Activated CD4-positive, alpha-beta T cell treated with anti-CD3 and anti-CD28 coated beads, Interleukin-2, amount 50 U/mL, for 16 hours (primary cell): ENCODE measurements at places on chromosomes 5 and 9.

DNA sequence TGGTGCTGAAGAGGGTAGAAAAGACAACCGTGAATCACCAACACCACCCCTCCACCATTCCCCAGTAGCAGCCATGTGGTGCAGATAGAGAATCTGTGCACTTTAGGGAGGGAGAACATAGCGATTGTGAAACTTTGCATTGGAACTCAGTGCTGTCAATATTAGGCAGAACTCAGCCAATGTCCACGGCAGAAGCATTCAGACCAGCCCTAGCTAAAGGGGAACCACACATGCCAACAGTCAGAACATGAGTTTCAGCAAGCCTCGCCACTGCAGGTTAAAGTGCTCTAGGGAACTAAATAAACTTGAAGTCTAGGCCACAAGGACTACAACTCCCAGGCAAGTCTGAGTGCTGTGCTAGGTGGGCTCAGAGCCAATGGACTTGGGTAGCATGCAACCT is 38.5 kb upstream of the DEPDC1B start:
- DNase-seq = no peak

GRCh38 chr9:2623288-2624050 is 1.9 kb downstream of the VLDLR start:
- no peak for DNase-seq

- peak; percentile 71 for DNase-seq
These were observed 64.5 kb downstream of the TMEM161B start for GRCh38 chr5:88203981-88204750.

GRCh38 chr5:109992264-109992915 is 302.7 kb downstream of the MAN2A1 start:
- no peak for DNase-seq

- no peak for DNase-seq
These were observed 51.3 kb downstream of the SLC46A2 start for GRCh38 chr9:112839331-112839730.

DNA sequence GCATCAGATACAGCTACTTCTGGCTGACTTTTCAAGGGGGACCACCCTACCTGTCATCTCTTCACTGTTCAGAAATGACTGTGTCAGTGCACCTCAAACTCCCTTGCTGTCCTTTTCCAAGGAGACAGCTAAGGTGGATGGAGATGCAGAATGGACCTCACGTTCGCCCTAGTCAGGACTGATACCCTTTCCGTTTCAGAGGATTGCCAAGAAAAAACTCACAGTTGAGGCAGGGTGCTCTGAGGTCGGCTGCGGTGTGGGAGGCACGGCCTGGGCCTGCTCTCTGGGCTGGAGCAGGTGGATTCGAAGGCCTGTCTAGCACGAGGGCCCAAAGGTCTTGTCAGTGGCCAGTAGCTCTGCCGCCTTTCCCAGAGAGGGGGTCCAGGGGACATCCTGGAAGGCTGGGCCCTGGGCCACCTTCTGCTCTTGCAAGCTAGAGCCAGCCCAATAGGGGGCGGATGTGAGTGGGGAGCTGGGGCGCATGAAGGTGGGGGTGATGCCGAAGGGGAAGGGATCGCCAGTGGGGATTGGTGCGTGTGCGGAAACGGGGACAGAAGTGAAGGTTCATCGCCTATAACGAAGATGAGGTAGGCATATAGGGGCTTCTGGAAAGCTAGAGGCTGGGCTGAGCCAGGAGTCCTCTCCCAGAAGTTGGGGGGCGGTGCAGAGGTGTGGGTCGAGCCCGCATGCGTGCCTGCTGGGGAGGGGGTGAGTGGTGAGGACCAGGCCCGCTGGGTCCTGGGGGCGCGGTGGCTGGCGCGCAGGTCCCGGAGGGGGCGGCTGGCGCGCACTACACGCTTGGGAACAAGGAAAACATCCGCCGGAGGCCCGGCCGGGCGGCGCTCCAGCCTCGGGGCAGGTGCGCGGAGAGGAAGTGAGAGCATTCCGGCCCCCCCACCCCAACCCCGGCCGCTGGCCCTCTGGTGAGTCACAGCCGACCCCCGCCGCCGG is 2.5 kb upstream of the MSMP start:
- peak; percentile 82 for DNase-seq
